Smooth muscle cell of the umbilical artery (primary cell): ENCODE measurements at places on chromosomes 7 and 10. TPM values are rescaled to one million over a fixed set of nuclear protein-coding genes. Genes with fewer than 3 reads are reported as not detected.

LIPF gene
- not detected in 2 replicates for total RNA-seq

BTBD16 gene
- not detected in 2 replicates for total RNA-seq

KCNMA1 gene
- 107 and 110 TPM in 2 replicates for total RNA-seq

MALRD1 gene
- total RNA-seq = under 0.01 and 0.14 TPM in 2 replicates
